ENCODE measurements at places on chromosomes 5 and 9.

DNA sequence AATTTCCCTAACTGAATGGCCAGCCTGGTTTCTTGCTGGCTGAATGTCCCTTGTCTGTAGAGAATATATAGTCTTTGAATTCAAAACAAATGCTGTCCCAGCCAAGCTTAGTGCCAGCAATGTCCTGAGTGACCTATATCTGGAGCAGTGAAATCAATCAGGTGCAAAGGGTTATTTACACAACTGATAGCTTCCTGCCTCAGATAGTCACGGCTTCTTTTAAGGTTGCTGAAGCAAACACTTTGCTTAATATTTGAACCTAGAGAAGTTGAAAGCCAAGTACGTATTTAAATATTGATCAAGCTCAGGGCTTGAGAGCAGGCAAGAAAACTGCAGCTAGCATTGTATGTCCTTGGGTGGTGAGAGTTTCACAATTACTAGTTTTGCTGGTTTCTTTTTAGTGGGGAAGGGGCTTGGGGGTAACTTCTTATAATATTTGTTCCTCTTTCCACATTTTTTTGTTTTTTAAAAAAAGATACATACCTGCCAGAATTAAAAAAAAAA lies 2.0 kb upstream of the ARHGEF28 start:
- DNase-seq, result no peak

DNA sequence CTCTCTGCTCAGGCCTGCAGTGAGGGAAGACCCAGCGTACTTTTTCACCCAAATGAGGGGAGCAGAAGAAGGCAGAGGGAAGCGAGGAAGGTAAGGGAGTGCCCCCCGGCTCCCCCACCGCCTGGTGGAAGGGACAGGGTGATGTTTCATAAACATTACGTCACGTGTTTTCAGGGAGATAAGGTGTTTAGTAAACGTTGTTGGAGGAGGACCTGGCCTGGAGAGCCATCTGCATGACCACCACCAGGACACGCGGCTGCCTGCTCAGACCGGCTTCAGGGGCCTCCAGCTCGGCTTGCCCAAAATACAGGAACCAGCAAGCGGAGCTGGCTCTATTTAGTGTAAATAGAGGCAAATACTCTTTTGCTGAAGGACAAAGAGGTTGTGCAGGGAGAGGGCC lies 40.0 kb upstream of the C5orf58 start:
- DNase-seq, result no peak

DNA sequence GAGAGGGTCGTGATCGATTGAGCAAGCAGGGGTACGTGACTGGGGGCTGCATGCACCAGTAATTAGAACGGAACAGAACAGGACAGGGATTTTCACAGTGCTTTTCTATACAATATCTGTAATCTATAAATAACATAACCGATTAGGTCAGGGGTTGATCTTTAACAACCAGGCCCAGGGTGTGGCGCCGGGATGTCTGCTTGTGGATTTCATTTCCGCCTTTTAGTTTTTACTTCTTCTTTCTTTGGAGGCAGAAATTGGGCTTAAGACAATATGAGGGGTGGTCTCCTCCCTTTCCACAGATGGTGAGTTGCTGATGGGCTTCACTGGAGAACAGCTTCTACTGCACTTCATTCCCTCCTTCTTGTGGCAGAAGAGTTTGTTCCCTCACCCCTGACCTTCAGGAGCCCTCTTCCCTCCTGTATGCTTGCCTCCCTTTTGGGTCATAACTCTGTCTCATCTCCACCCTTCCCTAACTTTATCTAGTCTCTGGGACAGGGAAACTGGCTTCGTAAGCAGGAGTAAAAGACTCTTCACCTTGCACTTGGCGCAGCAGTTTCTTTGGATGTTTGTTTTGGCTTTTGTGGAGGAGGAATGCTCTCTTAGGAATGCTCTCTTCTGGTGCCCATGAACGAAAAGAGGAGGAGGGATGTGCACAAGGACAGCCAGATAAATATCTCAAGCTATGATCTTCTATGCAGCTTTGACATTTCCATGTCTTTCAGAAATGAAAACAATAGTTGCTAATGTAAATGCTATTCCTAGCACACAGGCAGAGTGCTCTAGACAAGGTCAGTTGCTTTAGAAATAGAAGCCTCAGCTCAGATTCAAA lies 139.8 kb upstream of the RPS23 start:
- DNase-seq, result no peak

DNA sequence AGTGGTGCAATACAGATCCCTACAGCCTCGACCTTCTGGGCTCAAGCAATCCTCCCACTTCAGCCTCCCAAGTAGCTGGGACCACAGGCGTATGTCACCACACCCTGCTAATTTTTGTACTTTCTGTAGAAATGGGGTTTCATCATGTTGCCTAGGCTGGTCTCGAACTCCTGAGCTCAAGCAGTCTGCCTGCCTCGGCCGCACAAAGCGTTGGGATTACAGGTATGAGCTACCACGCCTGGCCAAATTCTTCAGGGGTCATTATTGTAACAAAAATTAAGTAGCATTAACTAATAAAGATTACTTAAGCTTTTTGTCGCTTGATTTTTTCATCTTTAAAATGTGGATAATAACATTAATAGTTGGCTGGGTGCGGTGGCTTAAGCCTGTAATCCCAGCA lies 195.3 kb upstream of the IER5L start:
- DNase-seq, result no peak

DNA sequence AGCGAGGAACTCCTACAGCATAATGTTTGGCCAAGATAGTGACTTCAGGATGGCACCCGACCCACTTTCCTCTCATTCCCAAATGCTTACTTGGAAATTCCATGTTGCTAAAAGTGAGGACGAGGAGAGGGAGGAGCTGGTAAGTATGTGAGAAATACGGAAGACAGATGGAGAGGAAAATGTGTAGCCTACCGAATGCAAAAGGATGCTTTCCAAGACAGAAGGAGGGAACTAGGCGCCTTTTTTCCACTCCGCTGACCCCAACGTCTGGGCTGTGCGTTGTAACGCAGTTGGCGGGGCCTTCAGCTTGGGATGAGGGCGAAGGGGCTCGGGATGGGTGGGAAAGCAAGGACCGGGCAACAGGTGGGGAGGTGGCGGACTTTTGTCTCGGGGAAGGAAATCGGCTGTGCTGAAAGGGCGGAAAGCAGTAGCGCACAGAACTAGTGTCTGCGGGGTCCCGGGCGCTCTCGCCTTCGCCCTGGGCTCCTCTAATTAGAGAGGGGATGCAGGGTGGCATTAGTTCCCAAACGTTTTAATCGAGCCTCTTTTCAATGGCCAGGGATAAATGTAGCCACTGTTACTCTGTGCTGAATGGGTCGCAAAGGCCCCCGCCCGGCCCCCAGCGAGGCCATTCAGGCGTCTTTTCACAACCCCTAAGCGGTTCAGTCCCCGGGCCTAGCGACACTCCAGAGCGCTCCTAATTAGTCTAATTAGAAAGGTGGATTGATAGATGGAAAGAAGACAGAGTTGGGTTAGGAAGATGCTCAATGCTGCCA lies 12.6 kb downstream of the FOXD1 start:
- DNase-seq, result no peak

DNA sequence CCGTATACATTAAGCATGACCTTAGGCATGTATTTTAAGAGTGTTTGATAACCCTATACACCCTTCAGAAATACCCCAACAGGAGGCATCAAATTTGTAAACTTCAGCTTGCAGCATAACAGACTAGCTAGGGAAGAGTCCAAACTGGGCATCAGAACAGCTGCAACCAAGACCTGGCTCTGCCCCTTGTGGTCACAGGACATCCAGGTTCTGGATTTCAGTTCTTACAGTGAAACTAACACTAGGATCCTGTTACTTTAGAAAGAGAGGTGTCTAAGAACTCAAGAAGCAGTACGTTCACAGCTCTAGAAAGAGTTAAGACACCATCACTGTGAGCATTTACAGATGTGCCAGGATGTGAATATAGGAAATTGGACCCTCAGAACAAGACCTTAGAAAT lies 229.8 kb downstream of the BNC2 start:
- DNase-seq, result no peak

GRCh38 chr5:94517490-94518488 lies 100.6 kb downstream of the KIAA0825 start:
- no peak for DNase-seq

- no peak for DNase-seq
Measured at GRCh38 chr9:135230817-135231520, 143.5 kb downstream of the OLFM1 start.

GRCh38 chr5:178284093-178284675 lies 51.6 kb upstream of the PHYKPL start:
- no peak for DNase-seq

GRCh38 chr5:65577141-65577540 lies 14.0 kb downstream of the PPWD1 start:
- no peak for DNase-seq

DNA sequence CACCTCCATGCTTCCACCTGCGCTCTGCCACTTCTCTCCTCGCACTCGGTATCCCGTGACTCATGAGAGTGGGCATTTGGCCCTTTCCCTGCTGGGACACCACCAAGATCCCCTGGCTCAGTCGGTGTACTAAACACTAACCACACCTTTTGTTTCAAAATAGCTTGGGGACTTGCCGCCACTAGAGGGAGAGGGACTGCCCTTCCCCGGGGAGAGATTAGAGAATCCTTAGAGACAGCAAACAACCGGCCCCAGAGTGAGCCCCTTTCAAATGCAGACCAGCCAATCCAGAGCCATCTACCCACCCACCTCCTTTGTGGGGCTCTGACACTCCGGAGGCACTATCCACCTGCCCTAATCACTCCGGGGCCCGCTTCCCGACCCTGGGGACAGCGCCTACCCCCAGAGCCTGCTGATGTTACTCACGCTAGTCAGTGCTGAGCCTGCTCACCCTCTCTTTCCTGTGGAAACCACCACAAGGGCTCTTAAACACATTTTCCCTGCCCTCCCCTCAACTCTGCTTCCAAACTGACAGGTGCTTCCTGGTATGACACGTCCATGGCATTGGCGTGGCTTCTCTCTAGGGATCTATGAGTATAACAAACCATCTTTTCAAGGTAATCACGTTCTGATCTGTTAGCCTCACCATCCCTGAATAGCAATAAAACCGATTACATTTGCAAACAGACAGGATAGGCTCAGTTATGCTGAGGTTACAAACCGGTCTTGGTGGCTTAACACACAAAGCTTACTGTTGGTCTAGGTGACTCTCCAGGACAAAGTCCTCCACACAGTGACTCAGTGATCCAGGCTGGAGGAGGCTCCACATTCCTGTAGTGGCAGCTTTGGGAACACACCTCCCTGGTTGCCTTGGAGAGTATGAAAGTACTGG lies 180.1 kb upstream of the MVB12B start:
- no peak for DNase-seq

- no peak for DNase-seq
Measured at GRCh38 chr9:23255346-23255745, 570.7 kb downstream of the ELAVL2 start.

GRCh38 chr9:14153310-14153720 lies 160.6 kb downstream of the NFIB start:
- peak; percentile 6 for DNase-seq

DNA sequence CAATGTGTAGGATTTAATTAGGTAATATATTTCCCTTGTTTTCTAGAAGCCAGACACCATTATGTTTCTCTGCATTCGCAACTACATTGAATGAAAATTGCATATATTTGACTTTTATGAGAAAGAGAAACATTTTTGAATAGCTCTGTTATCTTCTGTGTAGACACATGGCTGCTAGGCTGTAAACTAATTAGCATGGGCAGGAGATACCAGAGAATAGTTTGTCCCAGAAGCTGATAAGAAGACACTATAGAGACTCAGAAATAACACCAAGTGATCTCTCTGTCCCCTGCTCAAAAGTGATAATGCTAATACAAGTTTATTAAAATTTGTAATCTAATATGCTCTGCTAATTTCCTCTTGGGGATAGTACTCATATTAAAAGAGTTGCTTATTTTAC lies 198.0 kb upstream of the TUSC1 start:
- DNase-seq, result no peak

- DNase-seq, result peak; percentile 92
Measured at GRCh38 chr5:14830210-14831005, 41.2 kb downstream of the ANKH start.

DNA sequence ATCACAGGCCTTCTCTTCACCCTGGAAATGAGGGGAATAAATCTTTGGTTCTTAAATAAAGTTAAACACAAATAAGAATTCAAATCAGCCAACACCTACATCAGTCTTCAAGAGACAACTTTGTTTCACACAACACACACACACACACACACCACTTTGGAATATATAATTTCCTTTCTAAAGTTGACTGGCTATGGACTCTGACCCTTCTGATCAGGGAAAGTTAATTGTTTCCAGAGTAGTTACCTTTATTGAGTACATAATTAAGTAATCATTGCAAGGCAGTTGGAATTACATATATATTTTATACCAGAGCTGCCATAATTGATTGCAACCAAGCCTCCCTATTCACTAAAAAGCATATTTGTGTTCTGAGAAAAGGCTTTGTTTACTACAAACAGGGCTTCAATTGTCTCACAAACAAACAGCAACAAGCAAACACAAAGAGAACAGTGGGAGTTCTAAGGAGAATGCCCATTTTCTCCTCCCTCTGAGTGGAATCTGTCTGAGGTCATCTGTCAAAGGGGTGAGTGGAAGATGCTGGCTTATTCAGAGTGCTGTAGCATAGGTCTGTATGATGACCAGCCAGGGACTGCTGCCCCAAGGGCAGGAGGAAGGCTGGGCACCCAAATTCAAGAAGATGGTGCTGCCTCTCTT lies 136.6 kb downstream of the SEMA6A start:
- DNase-seq, result no peak

- DNase-seq, result no peak
Measured at GRCh38 chr9:127033789-127034188, 88.6 kb downstream of the ANGPTL2 start.

GRCh38 chr9:78050421-78050820 lies 18.8 kb upstream of the GNAQ start:
- no peak for DNase-seq

DNA sequence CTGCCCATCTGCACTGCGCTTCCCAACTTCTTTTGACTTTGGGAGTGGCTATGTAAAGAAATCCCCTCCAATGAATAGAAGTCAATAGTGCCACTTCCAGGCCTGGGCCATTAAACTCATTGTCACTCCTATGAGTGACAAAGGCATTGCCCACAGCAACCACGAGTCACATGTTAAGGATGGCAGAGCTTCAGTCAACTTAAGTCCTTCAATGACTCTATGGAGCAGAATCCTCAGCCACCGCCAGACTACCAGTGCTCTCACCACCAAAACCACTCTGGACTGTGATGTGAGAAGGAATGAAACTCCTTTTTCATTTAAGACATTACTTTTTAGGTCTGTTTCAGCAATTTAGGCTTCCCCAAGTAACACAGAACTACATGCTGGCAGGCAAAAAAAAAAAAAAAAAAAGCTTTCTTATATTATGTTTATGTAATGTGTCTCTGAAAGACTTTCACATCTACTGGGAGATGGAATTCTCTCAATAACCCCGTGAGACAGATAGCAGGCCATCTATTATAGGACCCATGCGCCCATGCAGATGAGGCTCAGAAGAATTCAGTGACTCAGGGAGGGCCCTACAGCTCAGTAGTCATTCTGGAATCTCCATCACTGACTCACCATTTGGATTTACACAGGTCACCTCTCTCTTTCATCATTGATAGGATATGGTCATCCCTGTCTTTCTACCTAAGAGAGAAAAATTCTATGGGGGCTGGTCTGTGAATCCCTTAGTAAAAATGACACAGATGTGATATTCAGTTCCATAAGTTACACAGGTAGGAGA lies 180.5 kb downstream of the CEMIP2 start:
- DNase-seq, result no peak

- no peak for DNase-seq
Measured at GRCh38 chr5:104793031-104793754, 1230.6 kb upstream of the NUDT12 start.

- no peak for DNase-seq
Measured at GRCh38 chr5:156094001-156094400, 233.0 kb upstream of the SGCD start.

All from brain pericyte (primary cell).